ENCODE measurements at places on chromosomes 2 and 18.

DNA sequence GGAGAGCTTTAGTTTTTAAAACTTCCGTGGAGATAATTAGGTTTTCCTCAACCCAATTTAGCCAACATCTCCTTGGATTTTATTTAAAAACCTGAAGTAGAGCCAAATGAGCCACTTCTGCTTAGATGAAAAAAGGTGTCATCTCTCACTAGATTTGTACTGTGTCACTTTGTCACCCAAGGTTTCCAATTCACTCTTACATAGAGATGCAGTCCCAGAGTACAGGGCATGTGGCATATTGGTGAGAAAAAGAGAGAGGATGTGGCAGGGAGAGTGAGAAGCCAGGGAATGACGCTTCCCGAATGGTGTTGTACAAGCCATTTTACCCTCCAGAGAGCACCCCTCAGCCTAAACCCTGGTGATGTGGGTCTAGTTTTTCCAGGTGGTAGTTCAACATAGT lies 44.4 kb upstream of the CTLA4 start:
- DNase-seq, result no peak

DNA sequence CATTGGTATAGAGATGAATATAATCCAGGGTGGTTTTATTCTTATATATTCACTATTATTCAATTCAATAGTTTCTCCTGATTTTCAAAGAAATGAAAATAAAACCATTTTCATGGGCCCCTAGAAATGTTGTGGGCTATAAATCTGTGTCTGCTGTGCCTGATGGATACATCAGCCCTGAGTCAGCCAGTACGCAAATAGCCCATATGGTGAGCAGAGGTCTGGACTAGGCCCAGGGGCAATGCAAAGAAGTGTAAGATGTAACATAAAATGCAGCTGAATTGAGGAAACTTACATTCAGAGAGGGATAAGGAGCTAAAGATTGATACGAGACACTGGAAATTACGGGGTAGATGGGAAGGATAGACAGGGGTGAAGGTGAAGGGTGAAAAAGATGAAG lies 122.5 kb downstream of the MAIP1 start:
- no peak for DNase-seq

GRCh38 chr2:85111819-85112281 lies 21.3 kb upstream of the TCF7L1 start:
- DNase-seq, result no peak

GRCh38 chr2:84212611-84213314 lies 246.3 kb downstream of the SUCLG1 start:
- DNase-seq, result no peak

- no peak for DNase-seq
These were observed 7.5 kb downstream of the BAZ2B start for GRCh38 chr2:159608723-159609308.

DNA sequence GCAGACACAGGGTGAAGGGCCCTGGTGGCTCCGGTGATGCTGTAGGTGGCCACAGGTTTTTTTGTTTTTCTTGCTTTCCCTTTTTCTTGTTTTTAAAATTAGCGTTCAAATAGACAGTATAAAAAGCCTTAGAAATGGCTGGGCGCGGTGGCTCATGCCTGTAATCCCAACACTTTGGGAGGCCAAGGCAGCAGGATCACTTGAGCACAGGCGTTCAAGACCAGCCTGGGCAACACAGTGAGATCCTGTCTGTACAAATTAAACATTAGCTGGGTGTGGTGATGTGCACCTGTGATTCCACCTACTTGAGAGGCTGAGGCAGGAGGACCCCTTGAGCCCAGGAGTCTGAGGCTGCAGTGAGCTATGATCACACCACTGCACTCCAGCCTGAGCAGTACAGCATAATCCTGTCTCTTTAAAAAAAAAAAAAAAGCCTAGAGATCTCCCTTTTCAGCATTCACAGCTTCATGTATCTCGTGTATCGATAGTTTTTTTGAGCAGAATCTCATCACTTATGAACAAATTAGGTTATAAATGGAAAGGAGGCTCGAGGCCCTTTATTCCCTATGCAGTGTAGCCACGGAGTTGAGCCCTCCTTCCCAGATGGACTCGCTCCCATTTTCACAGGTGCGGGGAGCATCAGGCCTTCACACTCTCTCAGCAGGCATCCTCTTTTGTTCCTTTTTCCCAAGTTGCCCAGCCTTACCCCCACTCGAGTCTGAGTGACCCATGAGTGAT lies 50.8 kb downstream of the EMILIN2 start:
- no peak for DNase-seq

- DNase-seq, result no peak
These were observed 27.1 kb upstream of the STEAP3 start for GRCh38 chr2:119196301-119197125.

DNA sequence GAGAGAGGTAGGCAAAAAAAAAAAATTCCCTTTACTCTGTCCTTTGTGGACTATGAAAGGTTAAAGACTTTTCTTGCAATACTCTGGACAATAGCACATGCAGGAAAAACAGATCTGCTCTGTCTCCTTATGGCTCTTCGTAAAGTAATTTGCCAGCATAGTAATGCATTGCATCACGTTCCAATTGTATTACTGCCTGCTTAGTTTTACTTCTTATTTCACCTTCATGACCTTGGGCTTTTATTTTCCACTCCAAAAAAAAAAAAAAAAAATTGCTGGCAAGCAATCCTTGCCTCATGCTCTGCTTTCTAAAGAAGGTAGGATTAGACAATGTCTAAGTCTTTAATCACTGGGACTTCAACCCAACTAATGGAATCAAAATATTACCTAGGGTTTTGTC lies 1802.7 kb downstream of the SUCLG1 start:
- DNase-seq, result no peak

DNA sequence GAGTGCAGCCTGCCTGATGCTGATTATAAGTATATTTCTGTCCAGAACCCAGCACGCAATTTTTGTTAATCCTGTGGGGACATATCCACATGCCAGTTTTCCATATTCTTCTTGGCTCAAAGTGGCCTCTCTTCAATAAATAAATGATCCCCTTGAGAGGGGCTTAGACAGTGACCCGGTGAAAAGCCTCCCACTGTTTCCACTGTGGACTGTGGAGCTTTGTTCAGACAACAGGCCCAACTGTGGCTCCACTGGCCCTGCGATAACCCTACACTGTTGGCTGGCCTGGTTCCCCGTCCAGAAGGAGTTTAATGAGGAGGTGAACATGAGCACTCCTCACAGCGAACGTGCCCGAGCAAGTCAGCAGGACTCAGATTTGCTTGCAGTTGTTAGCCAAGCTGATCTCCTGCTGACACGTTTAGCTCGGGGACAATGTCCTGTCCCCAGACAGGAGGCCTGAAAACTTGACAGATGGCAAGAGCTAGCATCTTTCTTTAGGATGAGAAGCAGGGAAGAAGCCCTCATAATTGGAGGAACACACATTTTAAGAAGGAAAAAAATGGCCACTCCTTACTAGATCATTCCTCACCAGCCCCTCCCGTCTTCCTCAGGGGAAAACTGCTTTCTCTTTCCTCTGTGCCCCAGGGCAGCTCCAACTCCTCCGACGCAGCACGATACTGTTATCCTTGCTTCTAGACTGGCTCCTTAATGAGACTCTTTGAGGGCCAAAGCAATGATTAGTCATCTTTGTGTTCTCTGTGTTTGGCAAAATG lies 20.0 kb upstream of the MTCL1 start:
- DNase-seq, result no peak

DNA sequence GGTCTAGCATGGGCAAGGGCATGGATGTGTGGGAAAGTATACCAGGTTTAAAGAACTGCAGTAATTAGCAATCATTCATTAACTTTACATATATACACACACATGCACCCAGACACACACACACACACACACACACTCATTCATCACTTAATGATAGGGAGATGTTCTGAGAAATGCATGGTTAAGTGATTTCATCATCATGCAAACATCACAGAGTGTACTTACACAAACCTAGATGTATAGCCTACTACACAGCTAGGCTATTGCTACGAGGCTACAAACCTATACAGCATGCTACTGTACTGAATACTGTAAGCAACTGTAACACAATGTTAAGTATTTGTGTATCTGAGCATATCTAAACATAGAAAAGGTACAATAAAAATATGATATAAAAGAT lies 83.6 kb downstream of the COLEC12 start:
- DNase-seq, result no peak

DNA sequence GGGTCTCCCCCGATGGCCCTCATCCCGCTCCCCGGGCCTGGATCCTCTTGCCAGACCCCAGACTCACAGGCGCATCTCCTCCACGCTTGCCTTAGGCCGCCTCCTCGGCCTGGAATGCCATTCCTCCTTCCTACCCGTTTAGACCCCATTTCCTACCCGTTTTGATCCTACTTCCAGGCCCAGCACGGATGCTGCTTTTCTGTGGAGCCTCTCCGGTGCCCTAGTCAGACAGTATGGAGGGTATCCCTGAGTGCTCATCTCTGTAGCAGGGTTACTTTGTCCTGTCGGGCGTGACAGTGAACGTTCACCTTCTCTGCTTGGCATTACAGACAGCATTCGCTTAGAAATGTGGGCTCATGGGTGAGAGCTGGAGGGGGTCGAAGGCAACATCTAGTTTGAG lies 9.3 kb downstream of the TOGARAM2 start:
- no peak for DNase-seq

DNA sequence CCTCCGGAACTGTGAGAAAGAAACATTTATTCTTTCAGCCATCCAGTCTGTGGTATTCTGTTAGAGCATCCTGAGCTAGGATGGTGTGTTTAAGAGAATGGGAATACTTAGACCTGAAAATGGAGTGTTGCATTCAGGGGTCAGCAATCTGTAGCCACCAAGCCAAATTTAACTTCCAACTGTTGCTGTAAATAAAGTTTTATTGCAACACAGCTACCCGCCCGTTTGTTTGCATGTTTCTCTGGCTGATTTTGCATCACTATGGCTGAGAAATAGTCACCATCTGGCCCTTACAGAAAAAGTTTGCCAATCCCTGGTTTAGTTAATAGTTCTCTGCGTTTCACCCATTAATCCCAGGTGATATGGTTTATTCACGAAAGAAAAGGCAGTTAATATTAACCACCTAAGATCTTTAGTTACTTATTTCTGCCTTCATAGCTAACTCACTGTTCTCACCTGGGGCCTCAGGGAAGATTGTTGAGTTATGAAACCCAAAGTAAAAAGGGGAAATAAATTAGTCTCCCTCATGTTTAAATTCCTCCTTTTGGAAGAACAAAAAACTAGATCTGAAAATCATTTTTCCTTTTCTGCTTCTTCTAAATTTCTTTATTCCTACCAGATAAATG lies 9.5 kb upstream of the CYS1 start:
- no peak for DNase-seq

- no peak for DNase-seq
These were observed 59.1 kb downstream of the MBP start for GRCh38 chr18:77073336-77074093.

GRCh38 chr2:96415684-96416083 lies 80.1 kb downstream of the NCAPH start:
- no peak for DNase-seq

DNA sequence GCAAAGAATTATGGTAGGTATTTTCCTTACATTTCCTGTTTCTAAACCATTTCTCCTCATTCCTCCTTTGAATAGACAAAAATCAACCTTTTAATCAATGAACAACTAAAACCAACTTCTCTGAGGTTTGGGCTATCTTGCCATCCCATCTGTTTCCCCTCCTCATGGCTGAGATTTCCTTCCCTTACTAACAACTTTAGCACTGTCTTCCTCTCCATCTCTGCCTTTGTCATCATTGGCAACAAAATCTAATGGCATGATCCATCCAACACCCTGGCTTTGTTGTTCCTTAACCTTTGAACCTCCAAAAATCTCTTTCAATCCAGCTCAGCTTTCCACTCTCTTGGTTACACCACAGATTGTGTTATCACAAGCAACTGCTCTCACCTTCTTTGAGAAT lies 95.3 kb upstream of the FAM136A start:
- DNase-seq, result no peak

DNA sequence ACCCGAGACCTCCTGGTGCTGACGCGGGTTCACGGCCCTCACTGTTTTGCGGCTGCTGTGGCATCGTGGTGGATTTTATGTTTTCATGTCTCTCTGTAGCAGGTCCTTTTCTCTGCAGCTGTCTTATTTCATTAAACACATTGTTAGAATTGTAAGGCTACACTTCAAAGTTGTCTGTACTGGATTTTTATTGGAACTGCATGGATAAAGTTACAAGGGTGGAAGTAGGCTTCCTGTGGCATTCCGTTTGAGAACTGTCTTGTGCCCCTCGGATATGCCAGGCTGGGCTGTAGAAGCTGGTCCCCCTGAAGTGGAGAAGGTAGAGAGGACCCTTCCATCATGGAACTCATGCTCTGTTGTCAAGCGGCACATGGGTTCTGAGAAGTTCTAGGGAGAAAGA lies 127.3 kb downstream of the SNTG2 start:
- DNase-seq, result no peak

GRCh38 chr18:54162431-54162830 lies 62.0 kb downstream of the MBD2 start:
- no peak for DNase-seq

DNA sequence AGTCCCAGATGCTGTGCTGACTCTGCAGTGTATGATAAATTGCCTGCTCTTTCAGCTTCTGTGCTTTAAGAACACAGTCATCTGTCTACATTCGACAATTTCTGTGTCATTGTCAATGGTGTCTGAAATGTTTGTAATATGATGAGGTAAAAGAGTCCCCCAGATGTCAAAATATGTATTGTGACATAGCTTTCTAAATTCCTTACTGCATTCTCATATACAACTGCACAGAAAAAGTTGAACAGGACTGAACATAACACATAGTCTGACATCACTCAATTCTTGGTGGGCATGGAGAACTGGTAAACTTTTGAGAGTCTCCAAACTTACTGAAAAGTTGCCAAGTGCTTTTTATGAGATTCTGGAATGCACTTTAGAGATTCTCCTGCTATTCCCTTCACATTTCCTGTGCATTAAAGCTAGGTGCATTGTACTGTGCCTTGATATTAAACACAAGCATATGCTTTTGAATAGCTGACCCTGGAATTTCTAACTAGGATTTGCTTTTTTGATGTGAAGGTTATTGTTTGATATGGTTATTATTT lies 48.1 kb upstream of the ARHGAP28 start:
- DNase-seq, result no peak

GRCh38 chr18:26267357-26267930 lies 41.2 kb downstream of the TAF4B start:
- DNase-seq, result no peak

DNA sequence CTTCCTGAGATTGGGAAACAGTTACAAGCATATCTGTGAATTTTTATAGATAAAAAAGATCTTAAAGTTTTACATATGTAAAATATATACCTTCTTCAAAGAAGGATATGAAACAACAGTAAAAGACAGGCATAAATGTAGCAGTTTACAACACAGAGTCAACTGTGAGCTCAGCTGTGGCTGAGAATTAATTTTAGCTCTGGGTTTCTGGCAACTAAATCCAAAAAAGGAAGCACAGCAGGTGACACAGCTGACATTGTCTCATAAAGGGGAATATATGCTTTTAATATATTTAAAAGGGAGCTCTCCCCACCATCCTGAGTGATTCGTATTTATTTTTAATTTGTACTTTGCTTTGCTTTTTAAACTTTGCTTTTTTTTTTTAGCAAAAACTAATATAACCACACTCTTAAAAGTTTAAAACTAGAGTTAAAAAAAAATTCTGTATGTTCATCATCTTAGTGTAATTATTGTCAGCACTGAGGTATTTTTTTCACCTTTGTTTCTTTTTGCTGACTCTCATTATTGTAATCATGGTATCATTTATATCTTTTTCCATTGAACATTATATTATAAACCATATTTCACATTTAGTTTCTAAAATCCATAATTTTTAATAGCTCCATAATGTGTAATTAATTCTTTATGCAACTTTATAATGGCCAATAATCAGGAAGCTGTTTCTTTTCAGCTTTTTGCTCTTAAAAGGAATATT lies 6.7 kb downstream of the TUBB6 start:
- DNase-seq, result no peak

Measured in stimulated activated CD8-positive, alpha-beta memory T cell treated with anti-CD3 and anti-CD28 coated beads, Interleukin-4, amount 100 ng/mL, for 1 hour (primary cell).